AG09319 (cell line): ENCODE measurements at places on chromosomes 16 and 17.

DNA sequence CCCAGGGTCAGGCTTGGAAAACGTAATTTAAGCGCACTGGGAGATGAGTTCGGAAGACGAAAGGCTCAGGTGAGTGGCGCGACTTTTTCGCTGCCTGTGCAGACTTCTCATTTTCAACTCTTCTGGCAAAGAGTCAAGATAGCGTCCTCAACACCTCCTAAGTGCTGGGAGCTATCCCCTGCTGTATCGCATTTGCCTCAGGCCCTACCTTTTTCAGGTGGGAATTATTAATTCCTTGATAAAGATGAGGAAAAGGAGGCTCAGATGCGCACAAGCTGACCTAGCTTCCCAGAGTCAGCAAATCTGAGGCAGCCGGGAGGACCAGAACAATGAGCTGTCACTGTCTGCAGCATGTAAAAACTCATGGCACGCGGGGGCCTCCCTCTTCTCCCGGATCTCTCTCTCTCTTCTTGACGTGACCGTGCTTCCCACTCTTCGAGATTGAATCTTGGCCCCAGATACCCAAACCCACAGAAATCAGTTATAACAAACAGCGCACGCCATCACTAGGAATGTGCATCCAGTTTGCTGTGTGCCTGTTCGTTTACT is 512 bp upstream of the ADAMTS18 start:
- DNase-seq: no peak

DNA sequence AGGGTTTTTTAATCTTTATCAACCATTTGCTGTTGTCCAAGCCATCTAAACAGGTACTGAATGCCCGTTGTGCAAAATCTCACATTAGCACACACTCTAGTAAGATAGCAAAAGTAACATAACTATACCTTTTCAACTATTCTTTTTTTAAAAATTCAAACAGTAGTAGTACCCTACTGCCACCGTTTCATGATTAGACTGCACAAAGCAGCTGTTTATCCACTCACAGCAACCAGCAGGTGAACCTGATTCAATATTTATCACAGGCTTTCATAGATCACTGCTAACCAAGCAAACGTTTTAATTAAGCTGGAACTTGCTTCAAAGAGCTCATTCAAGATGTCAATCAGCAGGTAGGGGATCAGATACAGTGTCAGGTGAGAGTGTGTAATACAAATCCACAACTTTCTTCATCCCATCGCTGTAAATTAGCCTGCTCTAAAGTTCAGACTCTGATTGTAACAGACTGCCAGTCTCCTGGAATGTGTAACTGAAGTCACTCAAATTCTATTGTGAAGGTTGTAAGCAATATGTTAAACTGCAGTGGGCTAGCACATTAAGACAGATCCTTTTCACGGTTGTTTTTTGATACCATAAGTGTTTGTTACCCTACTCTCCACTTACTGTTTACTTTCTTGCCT is 47.3 kb downstream of the BRIP1 start:
- DNase-seq: no peak

- DNase-seq: no peak
These were observed 1026.5 kb upstream of the EEF2KMT start for GRCh38 chr16:6124136-6124535.

- DNase-seq: no peak
These were observed 21.3 kb upstream of the RGS9 start for GRCh38 chr17:65115839-65116238.

- DNase-seq: peak; percentile 44
These were observed 19.5 kb downstream of the ATP2A3 start for GRCh38 chr17:3944485-3945388.

- no peak for DNase-seq
These were observed 6.5 kb downstream of the NEURL4 start for GRCh38 chr17:7322520-7323194.

- DNase-seq: no peak
These were observed at the start of gene ZNF48 for GRCh38 chr16:30395155-30395991. Gene ZNF48 (plus strand): TSS chr16:30395420. CDS start chr16:30395795, 375 bp downstream.

- DNase-seq: no peak
These were observed 35.8 kb downstream of the ST3GAL2 start for GRCh38 chr16:70402916-70403659.

GRCh38 chr16:78183437-78184237 is 84.2 kb downstream of the WWOX start:
- DNase-seq: no peak

DNA sequence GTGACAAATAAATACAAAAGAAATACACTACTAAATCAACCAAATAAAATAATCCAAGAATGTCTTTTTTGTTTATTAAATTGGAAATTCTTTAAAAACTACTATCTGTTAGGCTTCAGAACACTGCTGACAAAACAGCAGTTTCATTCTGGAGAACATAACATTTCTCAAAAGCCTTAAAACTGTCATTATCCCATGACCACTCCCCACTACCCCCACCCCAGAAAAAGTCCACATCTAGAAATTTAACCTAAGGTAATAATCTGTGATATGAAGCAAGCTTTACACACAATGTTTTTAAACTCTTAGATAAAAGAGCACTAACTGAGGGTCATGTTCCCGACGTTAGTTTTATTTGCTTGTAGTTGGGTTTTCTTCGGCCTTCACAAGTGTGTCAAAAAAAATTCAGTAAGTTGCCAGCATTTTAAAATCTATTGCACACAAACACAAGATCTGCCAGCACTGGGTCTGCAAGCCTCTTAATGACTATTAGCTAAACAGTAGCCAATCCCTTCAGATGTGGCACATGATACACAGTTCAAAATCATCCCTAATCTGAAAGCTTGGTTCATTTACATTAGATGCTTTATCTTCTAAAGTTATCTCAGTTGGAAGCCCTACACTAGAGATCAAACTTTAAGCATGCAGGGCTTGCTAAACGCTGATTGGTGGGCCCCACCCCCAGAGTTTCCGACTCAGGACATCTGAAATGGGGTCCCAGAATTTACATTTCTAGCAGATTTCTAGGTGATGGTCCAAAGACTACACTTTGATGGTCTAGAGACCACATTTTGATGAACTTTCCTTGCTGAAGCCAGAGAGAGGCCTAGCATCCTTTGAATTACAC is 75.2 kb downstream of the KANSL1 start:
- no peak for DNase-seq

DNA sequence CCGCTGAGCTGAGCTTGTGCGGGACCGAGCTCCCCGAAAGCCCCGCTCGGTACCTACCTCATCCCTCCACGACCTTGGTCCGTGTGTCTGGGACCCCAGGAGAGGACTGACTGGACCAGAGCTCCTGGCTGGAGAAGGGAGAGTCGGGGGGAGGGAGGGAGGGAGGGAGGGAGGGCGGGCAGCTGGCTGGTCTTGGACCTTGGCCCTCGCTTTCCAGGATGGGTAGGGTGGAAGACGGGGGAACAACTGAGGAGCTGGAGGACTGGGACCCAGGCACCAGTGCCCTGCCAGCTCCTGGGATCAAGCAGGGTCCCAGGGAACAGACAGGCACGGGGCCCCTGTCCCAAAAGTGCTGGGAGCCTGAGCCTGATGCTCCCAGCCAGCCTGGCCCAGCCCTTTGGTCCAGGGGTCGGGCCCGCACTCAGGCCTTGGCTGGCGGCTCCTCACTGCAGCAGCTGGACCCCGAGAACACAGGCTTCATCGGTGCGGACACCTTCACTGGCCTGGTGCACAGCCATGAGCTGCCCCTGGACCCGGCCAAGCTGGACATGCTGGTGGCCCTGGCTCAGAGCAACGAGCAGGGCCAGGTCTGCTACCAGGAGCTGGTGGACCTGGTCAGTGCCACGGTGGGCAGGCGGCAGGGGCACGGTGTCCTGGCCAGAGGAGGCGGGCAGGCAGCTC is 553 bp downstream of the RHBDL1 start:
- no peak for DNase-seq

DNA sequence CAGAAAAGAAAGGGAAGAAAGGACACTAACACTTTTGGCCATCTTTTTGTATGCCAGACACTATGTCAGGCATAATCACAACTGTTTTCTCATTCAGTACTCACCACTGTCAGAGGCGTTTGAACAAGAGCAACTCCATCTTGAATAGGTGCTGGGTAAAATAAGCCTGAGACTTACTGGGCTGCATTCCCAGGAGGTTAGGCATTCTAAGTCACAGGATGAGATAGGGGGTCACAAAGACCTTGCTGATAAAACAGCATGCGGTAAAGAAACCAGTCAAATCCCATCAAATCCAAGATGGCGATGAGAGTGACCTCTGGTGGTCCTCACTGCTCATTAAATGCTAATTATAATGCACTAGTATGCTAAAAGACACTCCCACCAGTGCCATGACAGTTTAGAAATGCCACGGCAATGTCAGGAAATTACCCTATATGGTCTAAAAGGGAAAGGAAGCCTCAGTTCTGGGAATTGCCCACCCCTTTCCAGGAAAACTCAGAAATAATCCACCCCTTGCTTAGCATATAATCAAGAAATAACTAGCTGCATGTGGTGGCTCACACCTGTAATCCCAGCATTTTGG is 14.9 kb upstream of the LYRM9 start:
- no peak for DNase-seq

DNA sequence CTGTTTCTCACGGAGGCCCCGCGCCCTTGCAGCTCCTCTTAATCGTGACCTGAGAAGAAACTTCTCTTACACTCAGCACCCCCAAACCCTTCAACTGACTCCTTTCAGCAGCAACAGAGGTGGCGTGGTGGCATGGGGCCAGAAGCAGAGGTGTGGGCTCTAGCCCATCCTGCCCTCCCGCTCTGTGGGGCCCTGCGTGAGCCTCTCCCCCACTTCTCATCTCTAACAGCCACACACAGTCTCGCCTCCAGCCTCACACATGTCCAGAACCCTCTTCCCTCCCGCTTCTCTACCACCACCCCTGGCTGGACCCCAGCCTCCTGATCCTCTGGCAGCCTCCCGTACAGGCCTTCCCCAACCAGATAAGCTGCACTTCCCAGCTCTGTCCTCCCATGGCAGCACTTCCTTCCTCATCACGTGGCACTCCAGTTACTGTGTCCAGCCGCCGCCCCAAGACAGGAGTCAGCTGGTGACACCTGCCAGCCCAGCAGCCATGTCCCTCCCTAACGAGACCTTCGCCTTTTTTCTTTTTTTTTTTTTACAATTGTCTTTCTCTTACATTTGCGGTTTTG is 30.5 kb downstream of the NSMCE1 start:
- DNase-seq: no peak

DNA sequence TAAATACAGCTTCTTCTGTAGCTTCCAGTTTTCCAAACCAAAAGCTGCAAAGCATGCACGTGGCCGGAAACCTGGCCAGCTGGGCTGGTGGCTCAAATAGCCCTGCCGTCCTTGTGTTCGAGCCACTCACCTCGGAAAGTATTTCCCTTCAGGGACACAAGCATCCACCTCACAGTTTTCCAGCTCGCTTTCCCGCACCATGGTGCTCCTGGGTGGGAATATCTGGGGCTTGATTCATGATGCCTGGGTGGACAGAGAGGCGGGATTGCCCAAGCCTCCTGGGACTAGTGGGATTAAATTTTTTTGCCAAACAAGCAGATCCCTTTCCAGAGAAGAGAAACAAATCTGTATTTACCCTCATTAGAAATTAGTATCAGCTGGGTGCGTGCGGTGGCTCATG is 7.1 kb upstream of the MVD start:
- peak; percentile 44 for DNase-seq

- DNase-seq: no peak
These were observed 154.0 kb downstream of the ZNF423 start for GRCh38 chr16:49701789-49702494.

- no peak for DNase-seq
These were observed 67.4 kb downstream of the MAP2K4 start for GRCh38 chr17:12088035-12088434.

DNA sequence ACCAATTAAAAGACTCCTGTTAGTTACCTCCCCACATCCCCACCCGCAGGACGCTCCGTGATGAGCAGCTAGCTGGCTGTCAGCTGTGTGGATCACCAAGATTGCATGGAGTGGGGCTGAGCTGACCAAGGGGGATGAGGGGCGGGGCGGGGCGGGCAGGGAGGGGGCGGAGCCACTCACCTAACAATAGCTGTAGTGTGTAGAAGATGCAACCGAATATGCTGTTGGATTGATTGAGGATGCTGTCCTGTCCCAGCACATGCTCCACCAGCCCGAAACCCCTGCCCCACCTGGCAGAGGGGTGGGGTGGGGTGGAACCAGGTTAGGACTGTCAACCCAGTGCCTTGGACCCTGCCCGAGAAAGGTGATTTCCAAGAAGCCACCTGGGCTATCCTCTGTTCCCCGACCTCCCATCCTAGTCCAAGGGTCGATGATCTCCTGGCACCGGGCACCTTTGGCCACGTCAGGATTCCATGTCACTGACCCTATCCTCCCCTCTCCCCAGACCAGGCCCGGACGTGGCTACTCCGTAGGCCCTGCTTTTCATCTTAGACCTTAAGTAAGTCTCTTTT is 1.4 kb downstream of the VKORC1 start:
- no peak for DNase-seq

DNA sequence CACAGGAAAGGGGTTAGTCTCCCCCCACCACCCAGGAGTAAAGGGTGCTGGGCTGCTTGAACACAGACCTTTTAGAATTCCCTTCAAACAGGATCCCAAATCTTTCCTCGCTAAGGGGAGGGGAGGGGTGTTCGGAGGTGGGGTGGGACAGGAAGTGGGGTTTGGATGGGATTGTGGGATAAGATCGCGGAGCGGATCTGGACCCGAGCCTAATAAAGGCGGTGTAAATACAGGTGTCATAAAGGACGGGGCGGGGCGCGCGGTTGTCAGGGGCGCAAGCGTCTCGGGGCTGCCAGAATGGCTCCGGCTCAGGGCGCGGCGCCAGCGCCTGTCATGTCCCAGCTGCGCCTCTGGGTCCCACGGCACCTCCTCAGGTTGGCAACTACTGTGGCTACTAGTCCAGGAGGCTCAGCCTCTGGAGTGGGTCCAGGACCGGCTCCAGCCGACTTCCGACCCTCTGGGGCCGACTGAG is 59.8 kb upstream of the FBXO47 start:
- no peak for DNase-seq

- no peak for DNase-seq
These were observed 3.7 kb downstream of the DLX4 start for GRCh38 chr17:49972486-49973270.

DNA sequence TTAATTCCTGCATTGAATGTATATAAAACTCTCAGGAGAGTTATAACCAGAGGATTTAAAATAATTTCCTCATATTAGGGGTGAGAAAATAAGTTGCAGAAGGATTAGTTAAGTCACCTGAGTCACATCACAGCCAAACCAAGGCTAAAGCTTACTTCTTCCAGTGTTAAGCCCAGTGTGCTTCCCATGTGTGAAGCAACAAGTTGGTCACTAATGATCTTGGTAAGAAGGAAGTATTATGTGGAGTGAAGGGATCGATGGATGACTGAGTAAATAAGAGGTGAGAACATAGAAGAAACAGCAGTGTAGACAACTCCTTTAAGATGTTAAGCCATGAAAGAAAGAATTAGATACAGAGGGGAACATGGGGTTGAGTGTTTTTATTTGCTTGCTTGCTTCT is 20.6 kb downstream of the ESRP2 start:
- no peak for DNase-seq

GRCh38 chr16:66908762-66909559 is 9.7 kb downstream of the CDH16 start:
- DNase-seq: no peak
